Activated T-cell treated with anti-CD3 and anti-CD28 coated beads for 24 hours (primary cell): ENCODE measurements at places on chromosomes 6 and 20.

DNA sequence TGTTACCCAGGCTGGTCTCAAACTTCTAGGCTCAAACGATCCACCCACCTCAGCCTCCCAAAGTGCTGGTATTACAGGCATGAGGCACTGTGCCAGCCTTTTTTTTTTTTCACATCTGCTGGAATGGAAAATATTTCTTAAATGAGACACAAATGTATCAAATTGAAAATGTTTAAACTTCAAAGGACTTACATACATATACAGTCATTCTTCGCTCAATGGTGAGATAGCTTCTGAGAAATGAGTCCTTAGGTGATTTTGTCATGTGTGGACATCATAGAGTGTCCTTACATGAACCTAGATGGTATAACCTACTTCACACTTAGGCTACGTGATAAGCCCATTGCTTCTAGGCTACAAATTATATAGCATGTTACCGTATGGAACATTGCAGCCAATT lies 43.1 kb downstream of the MICA start:
- DNase-seq: no peak

DNA sequence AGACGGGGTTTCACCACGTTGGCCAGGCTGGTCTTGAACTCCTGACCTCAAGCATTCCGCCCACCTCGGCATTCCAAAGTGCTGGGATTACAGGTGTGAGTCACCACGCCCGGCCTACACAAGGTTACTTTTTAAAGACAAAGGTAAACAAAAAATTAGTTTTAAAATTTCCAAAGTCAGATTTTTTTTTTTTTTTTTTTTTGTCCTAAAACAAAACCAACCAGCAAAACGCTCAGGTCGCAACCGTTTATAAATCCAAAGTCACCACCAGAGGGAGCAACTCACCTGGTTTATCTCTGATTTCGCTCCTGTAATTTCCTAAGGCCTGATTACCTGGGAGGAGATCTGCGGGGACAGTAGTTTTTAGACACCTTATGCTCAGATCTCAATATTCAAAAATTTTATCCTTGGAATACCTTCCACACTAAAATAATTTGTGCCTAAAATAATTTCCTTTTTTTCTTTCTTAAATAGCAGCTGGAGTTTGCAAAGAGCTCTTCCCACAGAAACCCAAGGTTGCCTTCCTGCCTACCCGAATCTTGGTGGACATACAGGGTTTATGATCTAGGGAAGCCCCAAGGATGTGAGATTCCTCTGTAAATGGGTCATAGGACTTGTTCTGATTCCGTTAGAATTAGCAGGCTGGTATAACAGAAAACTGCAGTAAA lies 19.8 kb upstream of the TREM1 start:
- no peak for DNase-seq

- no peak for DNase-seq
Observed at GRCh38 chr6:20875369-20875963, 341.2 kb downstream of the CDKAL1 start.

DNA sequence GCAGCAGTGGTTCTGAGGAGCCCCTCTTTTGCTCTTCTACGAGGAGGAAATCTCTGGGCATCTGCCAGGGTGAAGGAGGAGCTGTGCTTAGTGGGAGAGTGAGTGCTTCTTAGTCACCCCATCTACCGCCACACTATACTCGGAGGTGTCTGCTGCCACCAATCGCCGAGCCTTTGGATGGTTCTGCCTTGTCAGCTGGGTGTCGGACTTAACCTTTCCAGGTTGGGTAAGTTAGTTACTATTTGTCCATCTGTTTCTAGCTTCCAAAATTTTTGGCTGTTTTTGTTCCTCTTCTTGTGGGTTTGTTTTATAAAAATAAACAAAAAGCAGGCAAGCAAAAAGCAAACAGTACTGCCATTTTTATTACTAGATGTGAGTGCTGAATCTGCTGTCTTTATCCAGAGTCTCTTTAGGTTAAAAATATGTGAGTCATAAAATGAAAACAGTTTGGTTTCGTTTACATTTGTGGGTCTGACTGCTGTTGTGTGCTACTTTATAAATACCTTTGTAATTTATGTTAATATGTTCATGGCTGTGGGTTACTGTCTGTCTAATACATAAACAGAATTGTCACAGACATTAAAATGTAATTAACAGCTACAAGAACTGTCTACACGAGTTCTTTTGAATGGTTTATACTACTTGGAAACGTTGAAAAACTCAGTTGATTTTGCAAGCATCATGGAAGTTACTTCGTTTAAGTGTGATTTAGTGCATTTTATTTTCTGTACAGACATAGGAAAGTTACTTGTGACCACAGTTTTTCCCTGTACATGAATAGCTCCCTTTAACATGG lies 89.2 kb downstream of the ARID1B start:
- DNase-seq: no peak

- peak; percentile 55 for DNase-seq
Observed at GRCh38 chr20:48760403-48760983, 67.3 kb downstream of the PREX1 start.

DNA sequence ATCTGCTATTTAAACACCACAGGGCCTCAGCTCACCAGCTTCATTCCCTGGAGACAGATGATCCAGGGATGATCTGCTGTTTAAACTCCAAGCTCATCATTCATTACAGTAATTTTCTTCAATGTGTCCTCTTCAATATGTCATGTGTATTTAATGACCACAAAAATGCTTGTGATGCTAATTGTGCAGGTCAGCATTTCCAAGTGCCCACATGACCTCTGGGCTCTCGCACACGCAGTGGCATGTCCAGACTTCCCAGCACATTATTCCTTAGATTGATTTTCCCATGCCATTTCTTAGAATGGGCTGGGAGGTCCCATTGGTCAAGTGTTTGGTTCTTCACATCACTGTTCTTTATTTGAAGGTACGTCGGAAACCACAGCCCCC lies 434.4 kb downstream of the HAO1 start:
- DNase-seq: no peak

GRCh38 chr6:170448317-170448716 lies 104.8 kb downstream of the PSMB1 start:
- no peak for DNase-seq

GRCh38 chr20:23497536-23497935 lies 6.6 kb downstream of the CST8 start:
- DNase-seq: peak; percentile 3

GRCh38 chr6:16806363-16806762 lies 45.1 kb upstream of the ATXN1 start:
- DNase-seq: no peak

DNA sequence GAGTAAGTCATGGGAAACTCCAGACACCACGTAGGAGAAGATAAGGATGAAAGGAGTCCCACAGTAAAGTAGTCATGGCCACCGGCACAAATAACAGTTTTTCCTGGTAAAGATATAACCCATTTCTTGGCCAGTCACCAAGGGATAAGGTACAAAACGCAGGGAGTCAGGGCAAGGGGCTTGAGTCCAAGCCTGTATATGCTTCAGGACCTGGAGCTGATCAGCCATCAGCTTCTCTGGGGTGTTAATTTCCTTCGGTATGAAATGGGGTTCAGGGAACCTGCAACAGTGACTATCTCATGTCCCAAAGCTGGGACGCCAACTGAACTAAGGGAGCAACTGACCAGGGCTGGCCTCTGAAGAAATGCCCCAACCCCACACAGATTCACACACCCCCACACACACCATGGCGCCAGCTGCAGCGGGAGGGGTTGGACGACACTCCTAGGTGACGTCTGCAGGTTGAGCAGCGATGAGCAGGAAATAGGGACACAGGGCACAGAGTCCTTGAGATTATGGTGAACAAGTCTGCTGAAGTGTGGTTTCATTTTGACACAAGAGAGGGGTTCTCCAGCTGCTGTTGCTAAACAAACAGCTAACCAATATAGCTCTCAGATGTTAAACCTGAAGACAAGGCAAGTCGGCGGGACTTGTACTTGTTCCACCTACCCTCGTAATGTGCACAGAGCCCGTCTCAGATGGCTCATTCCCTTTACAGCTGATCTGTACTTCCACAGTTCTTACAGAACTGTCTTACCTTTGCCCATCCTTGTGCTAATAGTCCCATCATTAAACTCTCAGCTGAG lies 7.4 kb upstream of the ADTRP start:
- DNase-seq: peak; percentile 16

- DNase-seq: no peak
Observed at GRCh38 chr20:24493181-24493580, 23.8 kb downstream of the SYNDIG1 start.

- DNase-seq: no peak
Observed at GRCh38 chr6:49720372-49720771, 7.0 kb upstream of the CRISP2 start.

DNA sequence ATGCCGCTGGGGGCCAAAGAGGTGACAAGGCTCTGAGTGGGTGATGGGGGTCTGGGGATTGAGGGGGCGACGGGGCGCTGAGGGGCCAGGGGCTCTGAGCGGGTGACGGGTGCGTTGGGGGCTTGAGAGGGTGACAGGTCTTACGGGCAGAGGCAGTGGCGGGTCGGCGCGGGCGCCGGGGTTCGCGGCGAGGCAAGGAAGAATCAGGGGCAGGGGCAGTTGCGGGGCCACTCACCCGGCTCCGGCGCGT lies 146 bp downstream of the ZNFX1 start:
- DNase-seq: no peak

GRCh38 chr6:119105282-119105681 lies 26.8 kb upstream of the FAM184A start:
- DNase-seq: peak; percentile 11

DNA sequence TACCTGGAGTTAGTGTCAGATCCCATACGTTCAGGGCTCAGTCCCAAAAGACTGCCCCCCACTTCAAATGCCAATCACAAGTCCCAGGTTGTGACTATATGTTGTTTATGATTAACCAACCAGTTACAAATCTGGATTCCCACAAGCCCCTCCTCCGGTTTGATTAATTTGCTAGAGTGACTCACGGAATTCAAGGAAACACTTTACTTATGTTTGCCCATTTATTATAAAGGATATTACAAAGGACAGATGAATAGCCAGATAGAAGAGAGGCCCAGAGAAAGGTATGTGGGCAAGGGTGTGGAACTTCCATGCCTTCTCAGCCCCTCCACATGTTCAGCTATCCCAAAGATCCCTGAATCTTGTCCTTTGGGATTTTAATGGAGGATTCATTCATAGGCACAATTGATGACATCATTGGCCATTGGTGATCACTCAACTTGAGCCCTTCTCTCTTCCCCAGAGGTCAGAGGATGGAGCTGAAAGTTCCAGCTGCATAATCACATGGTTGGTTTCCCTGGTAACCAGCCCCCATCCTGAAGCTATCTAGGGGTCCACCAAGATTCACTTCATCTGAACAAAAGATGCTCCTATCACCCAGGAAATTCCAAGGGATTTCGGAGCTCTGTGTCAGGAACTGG lies 2.0 kb downstream of the ECT2L start:
- no peak for DNase-seq

GRCh38 chr6:63600136-63600535 lies 27.9 kb downstream of the LOC128125822 start:
- no peak for DNase-seq

- no peak for DNase-seq
Observed at GRCh38 chr6:167548451-167548850, 223.6 kb downstream of the TTLL2 start.

- no peak for DNase-seq
Observed at GRCh38 chr6:40760887-40761286, 173.7 kb upstream of the LRFN2 start.

- DNase-seq: no peak
Observed at GRCh38 chr6:38176797-38177751, 357.5 kb downstream of the ZFAND3 start.

DNA sequence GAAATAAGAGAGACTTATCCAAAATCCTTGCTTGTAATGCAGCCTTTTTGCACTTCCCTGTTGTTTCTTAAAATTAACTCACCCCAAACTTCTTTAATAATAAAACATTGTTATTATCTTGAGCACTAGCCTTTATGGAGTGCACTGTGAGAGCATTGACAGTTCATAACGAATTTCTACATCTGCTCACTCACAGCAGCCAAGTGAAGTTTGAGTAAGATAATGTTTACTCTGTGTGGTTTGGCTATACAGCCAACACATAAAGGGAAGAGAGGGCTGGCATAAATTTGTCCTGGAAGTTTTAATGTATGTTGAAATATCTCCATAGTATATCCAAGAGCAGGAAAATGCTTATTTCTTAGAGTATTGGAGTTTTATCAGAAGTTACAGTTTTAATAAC lies 227.9 kb downstream of the FRK start:
- DNase-seq: no peak

- no peak for DNase-seq
Observed at GRCh38 chr6:96702626-96703025, 134.7 kb downstream of the GPR63 start.

DNA sequence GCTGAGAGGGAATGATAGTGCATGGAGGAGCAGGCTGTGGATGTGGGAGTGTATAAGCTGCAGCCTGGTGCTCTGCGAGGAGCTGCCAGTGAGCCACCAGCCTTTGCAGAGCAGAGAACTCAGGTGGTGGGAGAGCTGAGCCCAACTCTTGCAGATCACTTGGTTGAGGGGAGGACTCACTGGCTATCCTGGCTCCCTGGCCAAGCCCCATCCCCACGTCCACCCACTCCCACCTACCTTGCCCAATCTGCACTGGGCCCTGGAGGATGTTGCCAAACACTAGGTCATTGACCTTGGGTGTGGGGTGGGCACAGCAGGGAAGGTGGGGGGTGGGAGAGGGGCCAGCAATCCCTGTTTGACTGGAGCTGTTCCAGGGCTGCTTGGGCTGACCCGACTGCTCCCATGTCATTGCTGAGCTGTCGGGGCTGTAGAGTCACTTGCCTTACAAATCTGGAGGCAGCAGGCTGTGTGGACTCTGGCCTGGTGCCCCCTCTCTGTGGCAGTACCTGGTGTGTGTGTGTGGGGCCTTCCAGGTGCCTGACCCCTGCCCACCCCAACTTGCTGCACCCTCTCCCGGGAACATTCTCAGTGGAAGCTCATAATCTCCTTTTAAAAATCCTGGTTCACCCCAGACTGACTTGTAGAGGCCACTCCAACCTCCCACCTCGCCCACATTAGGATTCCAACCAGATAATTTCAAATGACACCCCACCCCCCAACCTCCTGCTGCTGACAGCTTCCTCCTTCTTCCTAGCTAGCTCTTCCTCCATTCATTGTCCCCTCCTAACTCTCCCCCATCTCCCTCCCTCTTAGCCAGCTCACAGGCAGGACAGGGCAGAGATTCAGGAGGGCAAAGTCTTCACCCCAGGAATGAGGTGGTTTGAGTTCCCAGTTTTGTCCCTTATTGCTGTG lies 162.3 kb downstream of the MRPL14 start:
- no peak for DNase-seq

DNA sequence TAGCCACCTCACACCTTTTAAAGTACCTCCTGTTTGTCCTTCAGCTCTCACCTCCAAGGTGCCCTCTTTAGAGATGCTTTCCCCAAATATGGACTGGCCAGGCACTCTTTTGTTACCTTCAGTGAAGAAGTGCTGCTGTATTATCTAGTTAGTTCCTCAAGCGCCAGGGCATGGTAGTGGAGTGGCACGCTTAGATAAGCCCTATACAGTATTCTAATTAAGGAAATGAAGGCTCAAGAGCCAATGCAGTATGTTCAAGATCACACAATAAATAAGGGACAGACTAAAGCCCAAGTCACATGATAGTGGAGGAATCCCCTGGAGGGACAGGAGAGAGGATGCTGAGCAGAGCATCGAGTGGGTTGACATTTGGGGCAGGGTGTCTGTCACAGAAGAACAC lies 28.5 kb upstream of the GFOD1 start:
- no peak for DNase-seq
